ENCODE measurements at places on chromosomes 16 and 17.
A peak's percentile ranks its signal among the peaks of the same experiment; 100 is the strongest.

- no peak for DNase-seq
These were observed 22.5 kb downstream of the HEXIM2 start for GRCh38 chr17:45184144-45184543.

- DNase-seq: no peak
These were observed 19.0 kb downstream of the MYH3 start for GRCh38 chr17:10638151-10638550.

DNA sequence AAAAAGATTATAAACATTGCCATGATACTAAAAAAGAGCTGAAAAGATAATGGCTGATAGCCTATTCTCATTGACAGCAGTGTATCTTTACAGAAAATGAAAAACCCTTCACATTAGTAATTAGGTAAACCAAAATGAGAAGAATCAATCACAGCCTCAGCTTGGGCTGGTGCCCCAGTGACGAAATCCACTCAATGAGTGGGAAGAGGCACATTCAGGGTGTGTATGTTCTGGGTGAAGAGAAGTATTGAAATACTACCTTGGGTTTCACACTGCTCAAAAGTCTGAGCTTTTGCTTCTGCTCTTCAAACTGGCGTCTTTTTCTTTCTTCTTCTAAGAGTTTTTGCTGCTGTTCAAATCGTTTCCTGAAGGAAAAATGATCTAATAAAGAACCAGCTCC is 24.2 kb downstream of the SYNRG start:
- no peak for DNase-seq

DNA sequence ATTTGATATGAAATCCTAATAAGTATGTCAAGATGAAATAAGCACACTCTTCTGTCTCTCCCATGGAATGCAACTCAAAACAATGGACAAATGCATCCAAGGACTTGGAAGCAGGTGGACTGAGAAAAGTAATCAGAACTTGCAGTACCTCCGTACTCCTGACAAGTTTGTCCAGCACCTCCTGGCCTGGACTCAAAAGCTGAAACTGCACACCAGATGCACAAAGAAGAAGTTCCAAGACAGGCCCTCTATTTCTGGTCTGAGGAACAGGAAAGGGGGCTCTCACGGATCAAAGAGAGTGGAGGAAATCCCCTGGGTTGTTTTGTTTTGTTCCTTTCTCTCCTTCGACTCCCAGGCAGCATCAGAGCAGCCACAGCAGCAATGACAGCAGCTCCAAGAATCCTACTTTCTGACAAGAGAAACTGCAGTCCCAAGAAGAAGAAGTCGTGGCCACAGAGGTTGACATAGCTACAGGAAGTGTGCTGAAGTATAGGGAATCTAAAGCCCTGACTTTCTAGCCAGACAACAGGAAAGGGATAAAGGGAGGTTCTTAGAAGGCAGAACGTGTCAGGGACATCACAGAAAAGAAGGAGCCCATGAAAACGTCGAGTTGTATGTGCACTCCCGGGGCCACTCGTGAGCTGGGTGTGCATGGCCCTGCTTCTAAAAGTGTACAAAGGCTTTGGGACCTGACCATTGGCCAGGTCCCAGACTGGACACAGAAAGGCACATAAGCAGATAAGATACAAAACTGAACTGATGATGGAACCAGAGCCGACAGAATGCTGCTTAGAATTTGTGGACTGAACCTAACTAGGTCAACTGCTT is 29.3 kb downstream of the AKAP10 start:
- no peak for DNase-seq

DNA sequence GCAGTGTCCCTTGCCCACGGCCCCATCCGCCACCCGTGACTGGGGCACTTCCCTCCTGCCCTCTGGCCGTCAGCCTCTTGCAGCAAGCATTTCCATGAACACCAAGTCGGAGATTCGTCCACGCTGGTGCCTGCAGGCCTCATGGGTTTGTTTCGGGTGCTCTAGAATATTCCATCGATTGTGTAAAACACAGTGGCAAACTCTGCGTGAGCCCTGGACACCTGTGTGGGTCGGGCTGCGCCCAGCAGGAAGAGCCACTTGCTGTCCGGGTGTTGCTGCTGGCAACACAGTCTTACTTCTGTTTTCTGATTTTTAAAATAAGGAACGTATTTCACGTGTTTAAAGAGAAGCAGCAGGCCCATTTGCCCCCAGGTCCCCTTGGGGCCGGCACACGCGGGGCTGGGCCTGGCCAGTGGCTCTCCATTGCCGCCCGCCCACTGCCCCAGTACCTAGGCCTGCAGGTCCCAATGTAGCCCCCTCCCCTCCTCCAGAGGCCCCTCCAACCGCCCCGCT is 10.0 kb downstream of the CYBC1 start:
- no peak for DNase-seq

- no peak for DNase-seq
These were observed 41.7 kb downstream of the SEC14L1 start for GRCh38 chr17:77182205-77183172.

GRCh38 chr17:38325221-38325851 is 18.4 kb downstream of the GPR179 start:
- DNase-seq: no peak

DNA sequence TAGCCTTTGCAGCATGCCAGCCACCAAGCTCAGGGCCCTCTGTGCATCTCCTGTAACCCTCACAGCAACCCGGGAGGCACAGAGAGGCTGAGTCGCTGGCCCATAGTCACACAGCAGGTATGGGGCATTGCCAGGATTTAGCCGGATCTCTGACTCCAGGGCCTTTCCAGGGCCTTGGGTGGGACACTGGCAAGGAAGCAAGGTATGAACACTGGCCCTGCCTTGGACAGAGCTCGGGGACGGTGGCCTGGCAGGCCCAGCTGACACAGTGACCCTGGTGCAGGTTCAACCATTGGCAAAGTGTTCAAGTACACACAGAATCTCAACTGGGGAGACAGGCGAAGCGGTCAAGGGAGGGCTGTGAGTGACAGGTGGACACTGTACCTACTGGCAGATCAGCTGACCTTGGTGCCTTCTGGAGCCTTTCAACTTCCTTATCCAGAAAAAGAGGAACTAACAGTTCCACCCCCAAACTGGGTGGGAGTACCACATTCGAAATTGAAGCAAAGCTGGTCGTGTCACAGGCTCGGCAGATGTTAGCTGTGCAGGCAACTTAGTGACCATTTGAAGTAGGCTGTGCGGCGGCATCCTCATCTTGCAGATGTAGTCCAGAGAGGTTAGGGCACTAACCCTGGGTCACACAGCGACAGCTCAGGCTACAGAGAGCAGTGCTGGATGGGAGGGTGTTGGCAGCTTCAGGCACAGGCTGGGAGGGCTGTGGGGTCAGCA is 287.4 kb downstream of the SEC14L1 start:
- DNase-seq: no peak

- no peak for DNase-seq
These were observed 146.0 kb downstream of the FTO start for GRCh38 chr16:53849994-53850393.

GRCh38 chr17:40023590-40024292 is 8.5 kb downstream of the CSF3 start:
- DNase-seq: no peak

GRCh38 chr17:34313164-34313563 is 6.1 kb upstream of the CCL8 start:
- DNase-seq: no peak

- no peak for DNase-seq
These were observed 75.8 kb downstream of the AXIN2 start for GRCh38 chr17:65485388-65486299.

DNA sequence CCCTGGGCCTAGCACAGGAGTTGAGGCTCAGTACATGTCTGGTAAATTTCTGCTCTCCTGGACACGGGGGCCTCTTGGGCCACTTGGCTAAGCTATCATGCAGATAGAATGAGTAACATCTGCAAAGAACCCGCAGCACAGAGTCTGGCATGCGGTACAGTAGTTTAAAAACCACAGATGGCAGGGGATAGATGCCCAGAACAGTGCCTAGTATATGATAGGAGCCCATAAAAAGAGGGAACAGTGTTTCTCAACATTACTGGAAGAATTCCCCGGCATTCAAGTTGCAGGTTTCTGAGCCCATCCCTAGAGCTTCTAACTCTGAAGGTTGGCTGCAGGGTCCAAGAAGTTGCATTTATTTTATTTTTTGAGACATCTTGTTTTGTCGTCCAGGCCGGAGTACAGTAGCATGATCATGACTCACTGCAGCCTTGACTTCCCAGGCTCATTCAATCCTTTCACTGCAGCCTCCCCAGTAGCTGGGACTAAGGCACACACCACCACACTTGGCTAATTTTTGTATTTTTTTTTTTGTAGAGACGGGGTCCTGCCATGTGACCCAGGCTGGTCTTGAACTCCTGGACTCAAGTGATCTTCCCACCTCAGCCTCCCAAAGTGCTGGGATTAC is 5.8 kb downstream of the CDIPT start:
- no peak for DNase-seq

DNA sequence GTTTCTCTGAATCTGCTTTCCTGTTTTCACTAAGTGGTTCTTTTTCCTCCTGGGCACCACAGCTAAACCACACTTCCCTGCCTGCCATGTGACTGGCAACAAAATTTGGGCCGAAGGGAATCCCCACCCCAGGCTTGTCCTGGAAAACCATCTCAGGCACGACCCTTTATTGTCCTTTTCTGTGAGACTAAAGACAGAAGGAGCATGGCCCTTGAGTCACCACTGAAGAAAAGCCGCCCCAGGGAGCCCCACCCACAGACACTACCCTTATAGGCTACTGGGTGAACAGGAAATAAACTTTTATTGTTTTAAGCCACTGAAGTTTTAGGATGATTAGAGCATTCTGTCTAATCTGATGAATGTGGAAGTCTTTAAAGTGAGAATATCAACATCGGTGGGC is 88.6 kb upstream of the BRD7 start:
- no peak for DNase-seq

GRCh38 chr16:88113545-88114045 is 162.4 kb downstream of the BANP start:
- DNase-seq: no peak

GRCh38 chr16:11639925-11640899 is 28.0 kb upstream of the SNN start:
- no peak for DNase-seq

GRCh38 chr16:22296225-22297113 is 740 bp upstream of the POLR3E start:
- DNase-seq: no peak

DNA sequence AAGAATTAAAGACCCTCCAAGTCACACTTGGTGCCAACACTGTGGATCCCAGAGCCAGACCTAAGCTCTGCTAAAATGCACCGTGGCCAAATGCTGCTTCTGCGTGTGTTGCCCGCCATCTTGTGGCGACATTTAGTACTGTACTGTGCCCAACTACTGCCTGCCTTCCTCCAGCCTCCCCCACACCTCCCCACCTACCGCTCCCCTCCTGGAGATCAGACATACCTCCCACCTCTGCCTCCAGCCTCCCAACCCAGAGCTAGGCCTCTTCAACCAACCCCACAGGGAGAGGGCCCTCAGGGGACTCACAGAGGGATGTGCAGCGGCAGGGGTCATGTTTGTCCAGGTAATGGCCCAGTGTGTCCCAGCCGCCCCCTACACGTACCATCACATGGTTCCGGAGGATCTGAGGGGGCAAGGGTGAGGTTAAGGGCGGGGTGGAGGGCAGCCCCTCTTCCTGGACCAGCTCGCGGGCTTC is 5.5 kb downstream of the GAS2L2 start:
- peak; percentile 57 for DNase-seq

DNA sequence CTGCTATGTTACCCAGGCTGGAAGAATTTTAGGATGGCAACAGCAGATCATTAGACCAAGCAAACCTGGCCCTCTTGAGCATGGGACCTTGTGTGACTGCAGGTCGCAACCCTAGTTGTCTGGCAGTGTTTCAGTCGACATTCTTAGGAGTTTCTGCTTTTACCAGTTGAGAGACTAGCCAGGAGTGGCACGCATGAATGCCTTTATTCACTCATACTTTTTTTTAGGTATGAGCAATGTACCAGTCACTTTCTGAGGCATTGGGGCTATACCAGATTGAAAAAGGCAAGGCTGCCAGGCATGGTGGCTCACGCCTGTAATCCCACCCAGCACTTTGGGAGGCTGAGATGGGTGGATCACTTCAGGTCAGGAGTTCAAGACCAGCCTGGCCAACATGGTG is 28.2 kb upstream of the HAS3 start:
- no peak for DNase-seq

DNA sequence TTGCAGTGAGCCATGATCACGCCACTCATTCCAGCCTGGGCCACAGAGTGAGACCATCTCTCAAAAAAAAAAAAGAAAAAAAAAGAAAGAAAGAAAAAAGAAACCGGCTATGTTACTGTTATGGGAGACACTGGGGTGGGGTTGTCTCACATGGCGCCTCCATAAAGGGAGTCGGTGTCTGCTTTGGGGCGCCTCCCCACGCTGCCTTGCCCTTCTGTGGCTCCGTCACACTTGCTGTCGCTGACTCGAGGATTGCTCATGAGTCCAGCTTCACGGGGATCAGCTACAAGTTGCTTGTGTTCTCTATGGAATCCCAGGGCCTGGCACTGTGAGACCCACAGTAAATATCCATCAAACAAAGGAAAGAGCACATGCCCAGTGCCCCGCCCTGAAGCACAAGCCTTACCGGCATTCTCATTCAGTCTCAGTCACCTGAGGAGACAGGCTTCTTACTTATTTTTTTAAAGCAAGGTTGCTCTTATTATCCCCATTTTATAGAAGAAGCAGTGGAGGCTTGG is 40.6 kb upstream of the ZNF423 start:
- no peak for DNase-seq

DNA sequence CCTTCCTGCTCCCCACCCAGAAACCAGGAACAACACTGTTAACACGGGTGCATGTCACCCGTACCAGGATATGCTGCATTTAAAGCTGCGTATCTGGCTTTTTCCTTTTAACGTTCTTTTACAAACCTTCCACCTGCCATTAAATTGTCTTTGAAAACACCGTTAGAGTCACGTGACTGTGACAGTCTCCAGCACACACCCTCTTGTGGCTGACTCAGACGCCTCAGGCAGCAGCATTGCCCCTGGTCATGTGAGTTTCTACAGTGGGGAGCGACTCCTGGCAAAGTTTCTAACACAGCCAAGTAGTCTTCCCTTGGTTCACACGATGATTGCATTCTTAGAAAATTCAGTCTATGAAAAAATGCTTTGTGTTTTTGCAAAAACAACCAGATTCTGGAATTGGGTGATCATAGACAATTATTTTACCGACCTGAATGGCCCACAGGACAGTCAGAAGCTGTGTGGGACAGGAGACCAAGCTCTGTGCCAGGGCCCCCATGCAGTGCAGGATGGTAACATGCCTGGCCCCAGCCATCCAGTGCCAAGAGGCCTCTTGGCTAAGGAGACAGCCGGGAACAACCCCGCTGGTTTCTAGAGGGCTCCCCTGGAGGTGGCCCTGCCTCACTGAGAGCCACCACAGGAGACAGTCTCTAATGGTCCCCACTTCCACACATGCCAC is 199.1 kb downstream of the KATNIP start:
- DNase-seq: no peak

GRCh38 chr17:63033142-63033541 is 67.1 kb downstream of the TANC2 start:
- no peak for DNase-seq

- DNase-seq: no peak
These were observed at the start of gene MMP2 for GRCh38 chr16:55478827-55479429. Gene MMP2, plus strand, starts transcription at chr16:55479198. Its CDS starts 282 bp downstream, at chr16:55479480.

Data from activated CD4-positive, CD25-positive, alpha-beta regulatory T cell (primary cell).